Colonic mucosa (tissue), 4 donors: ENCODE measurements at places on chromosomes 7 and 10. TPM values are rescaled to one million over a fixed set of nuclear protein-coding genes. Genes with fewer than 3 reads are reported as not detected.

DNA sequence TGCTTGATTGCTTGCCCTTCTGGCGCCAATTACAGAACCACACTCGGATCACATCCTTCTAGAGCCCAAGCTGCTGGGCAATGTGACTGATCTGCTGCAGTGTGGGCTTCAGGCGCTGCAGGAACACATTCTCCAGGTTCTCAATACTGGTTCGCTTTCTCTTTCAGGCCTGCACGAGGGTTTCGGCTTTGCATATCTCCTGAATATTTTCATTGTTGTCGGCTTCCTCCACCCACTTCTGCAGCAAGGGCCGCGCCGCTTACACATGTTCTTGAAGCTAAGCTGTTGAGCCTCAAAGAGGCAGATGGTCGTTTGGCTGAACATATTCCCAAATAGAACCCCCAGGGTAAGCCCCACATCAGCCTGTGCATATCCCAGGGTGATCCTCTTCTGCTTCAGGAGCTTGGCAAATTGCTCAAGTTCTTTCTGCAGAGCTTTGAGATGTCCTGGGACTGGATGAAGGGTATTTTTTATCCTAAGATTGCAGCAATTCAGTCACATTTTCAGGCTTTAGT lies 64.6 kb downstream of the HERC4 start:
- DNase-seq, result no peak
- no peaks in the 10 kb centered on the region for H3K27me3 ChIP-seq
- no peak overlapping the region for H3K27ac ChIP-seq
- no peak overlapping the region for H3K4me3 ChIP-seq

DNA sequence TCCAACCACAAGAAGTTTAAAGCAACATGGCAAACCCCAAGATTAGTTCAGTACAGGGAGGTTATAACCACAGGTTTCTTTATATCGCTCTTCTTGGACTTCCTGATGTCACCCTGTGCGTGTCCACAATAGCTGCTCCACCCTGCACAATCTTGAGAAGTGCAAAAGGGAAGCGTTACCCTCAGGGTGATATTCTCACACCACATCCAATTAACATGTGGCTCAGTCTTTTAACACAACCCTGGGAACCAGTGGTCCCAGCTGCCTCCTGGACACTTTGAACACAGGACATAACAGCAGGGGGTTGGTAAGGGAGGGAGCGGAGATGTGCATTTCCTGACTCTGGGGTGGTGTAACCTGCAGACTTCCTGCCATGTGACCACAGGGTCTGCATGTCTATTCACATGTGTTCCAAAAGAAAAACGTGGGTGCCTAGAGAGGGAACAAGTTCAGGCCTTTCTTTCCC lies 64.6 kb downstream of the GSAP start:
- H3K27ac ChIP-seq, result no peak overlapping the region
- no peaks in the 10 kb centered on the region for H3K36me3 ChIP-seq
- no peak for DNase-seq
- no peaks in the 10 kb centered on the region for H3K4me1 ChIP-seq
- H3K4me3 ChIP-seq, result no peak overlapping the region

- no peak overlapping the region for H3K27ac ChIP-seq
- no peaks in the 10 kb centered on the region for H3K4me1 ChIP-seq
- H3K27me3 ChIP-seq, result no peaks in the 10 kb centered on the region
Measured at GRCh38 chr7:111393011-111393754, 169.1 kb downstream of the IMMP2L start.

- no peak overlapping the region for H3K27ac ChIP-seq
- H3K36me3 ChIP-seq, result no peaks in the 10 kb centered on the region
- H3K4me1 ChIP-seq, result no peaks in the 10 kb centered on the region
- H3K27me3 ChIP-seq, result no peaks in the 10 kb centered on the region
- no peak for DNase-seq
Measured at GRCh38 chr7:2126621-2127020, 106.1 kb downstream of the MAD1L1 start.

- H3K27ac ChIP-seq, result no peak overlapping the region
- no peaks in the 10 kb centered on the region for H3K27me3 ChIP-seq
- DNase-seq, result no peak
- H3K4me3 ChIP-seq, result no peak overlapping the region
- no peaks in the 10 kb centered on the region for H3K4me1 ChIP-seq
- no peaks in the 10 kb centered on the region for H3K36me3 ChIP-seq
Measured at GRCh38 chr7:14822481-14822854, 80.1 kb downstream of the DGKB start.

PAPSS2 gene
- total RNA-seq, result 279 TPM

ASB10 gene
- total RNA-seq, result not detected

C10orf67 gene
- total RNA-seq, result not detected

KLF6 gene
- 299 TPM for total RNA-seq

NXPH1 gene
- not detected for total RNA-seq

CFAP70 gene
- 0.64 TPM for total RNA-seq
